ENCODE measurements at places on chromosomes 2 and 18. TPM values are rescaled to one million over a fixed set of nuclear protein-coding genes. Genes with fewer than 3 reads are reported as not detected.

The CCDC74A gene
- 2.2 TPM for total RNA-seq

The IL36A gene
- not detected for total RNA-seq

The NAPG gene
- total RNA-seq = 36.3 TPM

The GCG gene
- total RNA-seq = 47.4 TPM

The INPP1 gene
- 37.7 TPM for total RNA-seq

The OR6B2 gene
- not detected for total RNA-seq

- no peak for DNase-seq
Measured at GRCh38 chr2:12076810-12077209, 330.4 kb downstream of the LPIN1 start.

DNA sequence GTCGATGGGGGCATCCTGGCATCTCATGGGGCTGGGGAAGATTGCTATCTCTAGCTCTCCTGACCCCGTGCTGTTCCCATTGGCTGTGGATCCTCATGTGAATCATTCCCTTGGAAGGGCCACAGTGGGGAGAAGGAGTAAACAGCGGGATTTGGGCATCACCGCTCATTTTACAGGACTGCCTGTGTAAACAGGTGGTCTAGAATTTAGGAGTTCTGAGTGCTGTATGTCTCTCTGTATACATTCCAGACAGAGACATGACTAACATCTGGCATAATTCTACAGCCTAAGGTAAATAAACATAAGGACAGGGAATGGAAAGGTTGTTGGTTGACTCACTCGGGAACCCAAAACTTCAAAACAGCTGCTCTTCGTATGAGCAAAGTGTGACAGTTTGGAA lies 92.7 kb downstream of the COPS8 start:
- no peak for DNase-seq

DNA sequence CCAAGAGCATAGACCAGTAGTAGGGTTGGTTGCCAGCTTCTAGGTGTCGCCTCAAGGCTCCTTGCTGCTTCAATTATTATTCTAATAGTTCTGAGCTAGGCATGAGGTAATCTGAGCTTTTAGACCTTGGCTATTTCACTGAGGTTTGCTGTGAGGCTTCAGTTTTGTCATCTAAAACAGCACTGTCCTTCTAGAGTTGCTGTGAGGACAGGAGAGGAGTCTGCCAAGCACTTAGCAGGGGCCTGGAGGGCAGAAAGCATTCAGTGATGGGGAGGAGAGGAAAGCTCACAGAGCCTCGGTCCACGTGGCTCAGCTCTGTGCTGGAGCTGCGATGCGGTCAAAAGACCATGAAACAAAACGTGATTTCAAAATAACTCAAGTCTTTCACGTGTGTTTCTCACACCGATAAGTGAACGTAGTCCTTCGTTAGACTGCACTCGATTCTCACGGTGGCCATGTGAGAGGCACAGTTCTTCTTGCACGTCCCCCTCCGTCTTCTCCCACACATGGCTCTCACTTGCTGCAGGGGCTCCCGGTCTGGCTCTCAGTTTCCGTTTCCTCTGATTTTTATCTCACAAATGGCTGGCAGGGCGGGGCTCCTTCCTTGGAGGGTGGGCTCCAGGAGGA lies 113.7 kb downstream of the B3GNT2 start:
- DNase-seq = no peak
